ENCODE measurements at places on chromosomes 1 and 21.
A peak's percentile ranks its signal among the peaks of the same experiment; 100 is the strongest.

DNA sequence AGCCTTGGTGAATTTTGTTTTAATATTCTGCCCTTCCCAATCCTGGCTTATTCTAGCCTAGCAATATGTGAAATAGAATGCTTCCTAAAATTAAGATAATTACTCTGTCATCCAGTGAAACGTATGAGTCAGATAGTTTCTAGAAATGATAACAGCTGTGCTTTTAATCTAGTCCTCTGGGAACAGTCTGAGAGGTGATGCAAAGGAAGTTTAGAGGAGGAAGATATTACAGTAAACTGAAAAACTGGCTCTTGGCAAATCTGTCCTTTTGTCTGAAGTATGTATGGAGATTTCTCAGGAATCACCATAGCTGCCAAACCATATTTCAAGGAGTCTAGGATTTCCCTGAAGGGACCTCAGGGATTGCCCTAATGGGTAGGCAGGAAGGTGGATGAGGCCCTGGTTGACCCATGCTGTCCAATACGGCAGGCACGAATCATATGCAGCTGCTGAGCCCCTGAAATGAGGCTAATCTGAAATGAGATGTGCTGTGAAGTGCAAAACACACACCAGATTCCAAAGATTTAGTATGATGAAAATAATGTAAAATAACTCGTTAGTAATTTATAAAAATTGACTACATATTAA, 70.8 kb upstream of the LBR start:
- no peak for DNase-seq

DNA sequence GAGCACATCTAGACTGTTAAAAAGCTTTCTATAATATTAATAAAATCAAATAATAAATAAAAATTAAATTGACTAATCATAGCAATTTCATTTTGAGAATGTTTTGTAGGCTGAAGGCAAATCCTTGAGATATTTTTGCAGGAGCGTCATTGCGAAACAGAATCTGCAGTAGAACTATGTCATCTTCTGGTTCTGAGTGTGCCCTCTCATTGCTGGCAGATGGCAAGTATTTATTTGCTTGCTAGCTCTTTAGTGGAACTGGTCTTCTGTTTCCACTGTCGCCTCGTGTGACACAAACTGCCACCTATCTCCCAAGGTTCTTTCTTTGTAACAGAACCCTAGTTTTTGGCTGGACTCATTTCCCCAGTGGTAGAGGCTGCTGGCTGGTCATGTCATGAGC, 19.0 kb upstream of the IRF2BP2 start:
- peak; percentile 48 for DNase-seq

- no peak for DNase-seq
Measured at GRCh38 chr1:19317126-19317910, 5.2 kb downstream of the SLC66A1 start.

- no peak for DNase-seq
Measured at GRCh38 chr1:41907446-41907845, 11.3 kb downstream of the HIVEP3 start.

GRCh38 chr1:226738421-226738994, 574 bp downstream of the ITPKB start:
- DNase-seq = peak; percentile 64

DNA sequence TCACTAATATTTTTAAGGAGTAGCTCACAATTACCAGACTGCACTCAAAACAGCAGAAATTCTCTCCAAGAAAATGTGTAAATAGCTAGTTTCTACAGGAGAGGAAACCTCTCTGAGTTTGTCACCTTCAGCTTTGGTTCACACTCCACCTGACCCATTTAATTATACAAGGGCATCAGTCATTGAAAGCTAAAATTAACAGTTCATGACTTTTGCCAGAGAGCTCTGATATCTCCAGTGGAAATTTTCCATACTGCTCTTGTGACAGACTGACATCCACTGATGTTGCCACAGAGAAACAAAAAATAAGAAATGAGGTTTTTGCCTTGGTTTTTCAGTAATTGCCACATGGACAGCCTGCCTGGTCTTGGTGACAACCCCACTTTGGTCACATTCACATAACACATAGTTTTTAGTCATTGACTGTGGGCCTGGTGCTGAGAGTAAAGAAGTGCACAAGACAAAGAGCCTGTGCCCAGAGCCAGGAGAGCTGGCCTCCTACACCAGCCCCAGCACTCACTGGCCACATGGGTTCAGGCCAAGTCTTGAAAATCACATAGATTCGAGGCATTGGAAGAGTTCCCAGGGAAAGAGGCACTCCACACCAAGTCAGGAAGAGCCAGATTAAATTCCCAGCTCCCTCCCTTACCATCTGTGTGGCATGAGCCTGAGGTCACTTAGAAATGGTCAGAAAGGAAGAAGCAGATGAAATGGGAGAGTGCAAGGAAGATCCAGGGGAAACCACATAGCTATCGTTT, 13.8 kb upstream of the SIM2 start:
- DNase-seq = no peak

GRCh38 chr1:60394436-60394835, 320.9 kb upstream of the C1orf87 start:
- DNase-seq = no peak

GRCh38 chr1:228752258-228752657, 17.0 kb downstream of the RHOU start:
- no peak for DNase-seq

DNA sequence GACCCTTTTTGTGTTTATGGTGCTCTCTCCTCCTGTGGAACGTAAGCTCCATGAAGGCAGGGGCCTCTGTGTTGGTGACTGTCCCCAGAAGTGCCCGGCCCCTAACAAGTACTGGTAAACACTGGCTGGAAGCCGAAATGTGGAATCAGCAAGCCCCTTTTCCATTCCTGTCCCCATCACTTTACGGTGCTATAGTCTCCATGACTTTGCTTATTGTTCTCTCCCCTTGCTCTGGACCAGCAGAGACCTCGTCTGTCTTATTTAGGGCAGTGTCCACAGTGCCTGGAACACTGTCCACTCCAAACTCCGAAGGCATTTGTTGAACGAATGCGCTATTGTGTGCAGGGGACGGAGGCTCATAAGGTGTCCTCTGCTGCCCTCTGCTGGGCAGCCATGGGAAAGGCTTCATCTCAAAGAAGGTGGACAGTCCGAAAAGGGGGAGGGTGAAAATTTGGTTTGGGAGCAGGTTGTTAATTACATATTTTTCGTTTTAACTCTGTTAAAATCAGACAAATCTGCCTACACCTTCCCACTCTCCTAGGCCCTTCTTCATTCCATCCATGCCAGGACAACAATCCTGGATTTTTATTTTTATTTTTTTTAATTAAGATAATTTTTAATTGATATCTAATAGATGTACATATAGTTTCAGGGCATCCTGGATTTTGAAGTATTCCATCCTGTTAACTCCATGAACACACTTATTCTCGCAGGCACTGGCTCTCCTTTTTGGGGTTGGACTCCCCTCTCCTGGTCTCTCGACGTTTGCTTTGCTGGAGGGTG, 115.6 kb downstream of the PGBD5 start:
- peak; percentile 79 for DNase-seq

DNA sequence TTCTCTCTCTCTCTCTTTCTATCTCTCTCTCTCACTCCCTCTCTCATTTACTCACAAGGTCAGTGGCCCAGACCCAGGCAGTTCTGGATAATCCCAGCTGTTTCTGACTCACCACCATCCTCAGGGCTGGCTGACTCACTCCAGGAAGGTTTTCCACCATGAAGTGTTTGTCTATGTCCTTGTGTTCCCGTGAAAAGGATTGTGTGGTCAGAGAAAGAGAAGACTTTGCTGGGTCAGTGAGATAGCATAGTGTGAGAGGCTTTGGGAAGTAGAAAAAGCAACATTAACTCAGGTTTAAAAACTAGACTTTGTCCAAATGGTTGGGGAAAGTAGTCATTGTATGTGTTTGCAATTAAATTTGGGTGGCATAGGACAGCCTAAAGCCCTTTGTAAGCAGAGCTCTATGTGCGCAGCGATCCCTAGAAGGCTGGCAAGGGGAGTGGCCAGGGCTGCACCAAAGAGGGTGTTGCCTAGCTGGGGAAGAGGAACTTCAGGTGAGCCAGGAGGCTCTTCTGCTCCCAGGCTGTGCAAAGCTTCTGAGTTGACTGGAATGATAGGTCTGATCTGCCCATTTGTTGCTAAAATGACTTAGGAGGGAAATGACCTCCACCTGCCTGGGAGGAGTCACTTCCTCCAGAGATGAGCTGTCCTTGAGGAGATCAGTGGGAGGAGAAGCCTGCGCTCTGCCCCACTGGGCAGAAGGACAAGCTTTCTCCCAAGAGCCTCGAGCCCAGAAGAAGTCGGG, 4.9 kb upstream of the CAPN2 start:
- DNase-seq = peak; percentile 97

DNA sequence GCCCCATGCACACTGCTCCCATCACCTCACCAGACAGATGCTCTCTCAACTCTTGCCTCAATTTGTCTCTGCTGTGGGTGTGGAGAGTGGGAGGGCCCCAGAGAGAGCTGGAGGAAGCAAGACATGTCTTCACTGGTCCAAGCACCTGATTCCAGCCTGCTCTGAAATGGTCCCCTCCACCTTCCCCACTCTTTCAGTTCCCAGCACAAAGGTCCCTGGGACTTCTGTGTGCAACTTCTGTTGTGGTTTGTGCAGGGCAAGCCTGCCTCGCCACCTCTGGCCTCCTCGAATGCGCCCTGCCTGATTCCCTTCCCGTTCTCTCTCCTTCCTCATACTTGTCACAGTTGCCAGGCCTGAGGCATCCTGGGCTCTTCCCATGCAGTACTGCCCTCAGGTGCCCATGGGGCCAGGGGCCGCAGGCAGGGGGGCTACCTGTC, 119.3 kb downstream of the SYT2 start:
- DNase-seq = no peak

- DNase-seq = no peak
Measured at GRCh38 chr1:191483988-191484387, 674.3 kb upstream of the RGS18 start.

GRCh38 chr1:191953526-191953925, 204.7 kb upstream of the RGS18 start:
- no peak for DNase-seq

DNA sequence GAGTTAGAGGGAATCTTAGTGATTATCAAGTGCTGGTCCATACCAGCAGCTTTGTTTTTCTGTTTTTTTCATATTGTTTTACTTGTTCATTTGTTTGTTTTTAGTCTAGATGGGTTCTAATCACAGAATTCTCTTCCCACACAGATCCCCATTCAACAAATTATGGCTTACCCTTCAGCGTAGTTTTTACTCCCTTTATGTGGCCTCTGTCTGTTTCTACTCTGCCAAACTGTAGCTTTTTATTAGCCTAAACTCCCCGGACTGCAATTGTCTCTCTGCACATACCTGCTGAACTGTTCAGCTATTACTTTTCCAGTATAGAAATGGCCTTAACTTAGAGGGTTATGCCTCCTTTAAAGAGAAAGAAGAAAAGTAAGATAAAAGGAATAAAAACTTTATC, 348.5 kb downstream of the TGFB2 start:
- no peak for DNase-seq

- peak; percentile 79 for DNase-seq
Measured at GRCh38 chr1:198465201-198466144, 75.0 kb downstream of the ATP6V1G3 start.

- no peak for DNase-seq
Measured at GRCh38 chr1:192238421-192238820, 78.4 kb upstream of the RGS21 start.

- no peak for DNase-seq
Measured at GRCh38 chr1:18640228-18641004, 9.8 kb downstream of the PAX7 start.

DNA sequence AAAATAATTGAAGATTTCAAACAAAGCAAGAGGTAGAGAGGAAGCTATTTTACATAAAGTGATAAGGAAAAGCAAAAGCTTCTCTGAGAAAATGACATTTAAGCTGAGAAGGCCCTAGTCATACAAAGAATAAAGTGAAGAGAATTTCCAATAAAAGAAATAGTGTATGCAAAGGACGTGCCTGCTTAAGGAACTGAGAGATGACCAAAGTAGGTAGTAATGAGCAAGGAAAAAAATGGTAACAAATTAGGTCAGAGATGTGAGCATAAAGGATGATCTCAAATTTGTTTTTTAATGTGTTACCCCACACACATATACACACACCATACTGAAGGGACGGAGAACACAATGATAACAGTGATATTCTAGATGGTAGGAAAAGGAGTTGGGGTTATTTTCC, 46.4 kb downstream of the NRIP1 start:
- DNase-seq = no peak

DNA sequence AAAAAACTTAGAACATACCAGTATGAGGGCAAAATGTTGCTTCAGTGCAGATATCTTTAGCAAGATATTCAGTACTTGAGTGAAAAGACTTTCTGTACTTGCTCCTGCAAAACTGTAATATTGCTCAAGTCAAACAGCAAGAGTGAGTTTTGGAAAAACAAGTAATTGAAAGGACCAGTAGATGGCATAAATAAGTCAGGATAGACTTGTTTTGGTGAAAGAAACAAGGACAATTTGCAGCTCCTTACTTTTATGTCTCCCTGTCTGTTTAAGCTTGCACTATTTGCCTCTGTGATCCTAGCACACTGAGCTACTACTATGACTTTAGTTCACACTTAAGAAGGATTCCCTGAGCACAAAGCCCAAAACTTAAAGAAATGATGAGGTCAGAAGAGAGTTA, 39.1 kb downstream of the IFI44 start:
- no peak for DNase-seq

DNA sequence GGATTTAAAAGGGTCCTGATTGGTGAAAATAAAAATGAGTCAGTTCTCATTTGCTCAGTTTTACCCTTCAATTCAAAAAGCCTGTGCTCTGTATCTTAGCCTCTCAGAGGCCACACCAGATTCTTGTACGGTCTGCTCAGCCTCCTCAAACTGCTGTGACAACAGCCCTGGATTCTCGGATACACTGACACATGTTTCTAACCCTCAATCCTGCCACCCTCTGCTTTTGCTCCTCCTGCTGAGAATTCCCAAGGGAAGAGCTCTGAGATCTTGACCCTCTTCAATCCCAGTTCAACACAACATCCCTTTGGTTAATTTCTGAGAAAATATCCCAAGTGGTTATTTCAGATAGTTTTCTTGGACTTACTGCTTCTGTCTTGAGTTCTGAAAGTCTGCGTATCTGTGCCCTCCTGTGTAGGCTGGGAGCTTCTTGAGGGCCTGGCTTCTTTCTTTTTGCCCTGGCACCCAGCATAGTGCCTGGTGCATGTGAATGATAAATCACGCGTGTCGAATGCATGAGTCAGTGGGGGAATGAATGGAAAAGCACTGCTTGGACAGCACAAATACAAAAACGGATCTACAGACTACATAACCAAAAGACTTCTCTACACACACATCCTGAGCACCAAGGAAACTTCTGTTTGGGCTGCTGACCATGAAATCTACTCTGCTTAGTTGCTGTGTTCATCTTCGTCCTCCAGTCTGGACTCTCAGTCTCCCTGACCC, 24.5 kb downstream of the IRF2BP2 start:
- DNase-seq = no peak
